ENCODE measurements at places on chromosomes 13 and 19.

DNA sequence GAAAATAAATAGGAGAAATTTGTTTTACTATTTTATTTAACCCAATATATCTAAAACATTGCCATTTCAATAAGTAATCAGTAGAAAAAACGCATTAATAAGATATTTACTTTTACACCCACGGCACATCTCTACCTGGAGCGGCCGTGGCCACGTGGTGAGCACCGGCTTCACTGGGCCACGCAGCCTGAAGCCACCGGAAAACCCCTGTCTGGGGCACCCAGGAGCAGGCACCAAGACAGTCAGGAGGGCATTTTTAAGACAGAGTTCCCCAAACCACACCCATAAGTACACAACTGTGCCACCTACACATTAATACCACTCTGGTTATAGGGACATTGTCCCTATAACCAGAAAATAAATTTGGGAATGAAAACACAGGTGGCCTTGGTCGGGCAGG lies 80.9 kb downstream of the SPACA7 start:
- DNase-seq: no peak

GRCh38 chr19:20669263-20669662 lies 7.9 kb upstream of the ZNF626 start:
- DNase-seq: no peak

GRCh38 chr13:33334831-33335230 lies 49.3 kb upstream of the STARD13 start:
- no peak for DNase-seq

DNA sequence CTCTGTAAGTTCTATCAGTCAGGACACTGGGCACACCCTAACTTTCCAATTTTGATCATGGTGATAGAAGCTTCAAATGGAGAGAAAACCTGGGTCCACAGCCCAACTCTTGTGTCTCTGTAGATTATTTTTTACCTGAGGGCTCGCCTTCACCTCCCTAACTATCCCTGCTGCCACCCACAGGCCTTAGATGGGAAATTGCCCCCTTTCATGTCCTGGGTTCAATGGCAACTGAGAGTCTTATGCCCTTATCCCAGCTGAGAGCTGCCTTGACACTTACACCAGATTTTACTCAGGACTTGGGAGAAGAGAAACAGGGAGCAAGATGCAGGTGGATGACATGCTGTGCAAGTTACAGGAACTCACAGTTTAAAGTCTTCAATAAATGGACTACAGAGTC lies 81.7 kb downstream of the RAP2A start:
- DNase-seq: no peak
